ENCODE measurements at places on chromosomes 2 and 18.

- DNase-seq, result no peak
Observed at GRCh38 chr2:164538240-164538866, 82.9 kb downstream of the GRB14 start.

DNA sequence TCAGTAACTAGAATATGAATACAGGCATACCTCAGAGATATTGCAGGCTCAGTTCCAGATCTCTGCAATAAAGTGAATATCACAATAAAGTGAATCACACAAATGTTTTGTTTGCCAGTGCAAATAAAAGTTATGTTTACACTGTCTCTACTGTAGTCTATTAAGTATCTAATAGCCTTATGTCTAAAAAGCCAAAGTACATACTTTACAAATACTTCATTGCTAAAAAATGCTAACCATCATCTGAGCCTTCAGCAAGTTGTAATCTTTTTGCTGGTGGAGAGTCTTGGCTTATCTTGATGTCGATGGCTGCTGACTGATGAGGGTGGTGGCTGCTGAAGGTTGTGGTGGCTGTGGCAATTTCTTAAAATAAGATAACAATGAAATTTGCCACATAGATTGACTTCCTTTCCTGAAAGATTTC lies 159.4 kb downstream of the MYO1B start:
- no peak for DNase-seq

- no peak for DNase-seq
Observed at GRCh38 chr2:239519089-239519920, 118.5 kb upstream of the HDAC4 start.

GRCh38 chr2:191878548-191879279 lies 31.8 kb upstream of the CAVIN2 start:
- no peak for DNase-seq

- DNase-seq, result no peak
Observed at GRCh38 chr2:162435676-162436075, 91.7 kb downstream of the GCA start.

DNA sequence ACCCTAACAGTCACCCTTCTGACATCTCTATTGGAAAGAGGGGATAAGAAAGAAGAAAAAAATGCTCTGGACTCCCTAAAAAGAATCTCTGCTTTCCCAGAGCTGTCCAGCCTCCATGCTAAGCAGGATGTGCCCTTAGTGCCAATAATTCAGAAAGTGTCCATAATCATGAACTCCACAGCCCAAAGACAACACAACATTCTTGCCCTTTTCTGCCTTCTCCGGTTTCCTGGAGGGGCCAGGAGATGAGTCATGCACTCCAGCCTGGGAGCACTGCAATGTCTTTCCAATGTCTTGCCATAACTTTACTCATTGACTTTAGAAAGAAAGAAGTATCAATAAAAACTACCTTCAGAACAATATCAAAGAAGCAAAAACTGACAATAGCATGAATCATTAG lies 44.0 kb downstream of the KLF7 start:
- no peak for DNase-seq

DNA sequence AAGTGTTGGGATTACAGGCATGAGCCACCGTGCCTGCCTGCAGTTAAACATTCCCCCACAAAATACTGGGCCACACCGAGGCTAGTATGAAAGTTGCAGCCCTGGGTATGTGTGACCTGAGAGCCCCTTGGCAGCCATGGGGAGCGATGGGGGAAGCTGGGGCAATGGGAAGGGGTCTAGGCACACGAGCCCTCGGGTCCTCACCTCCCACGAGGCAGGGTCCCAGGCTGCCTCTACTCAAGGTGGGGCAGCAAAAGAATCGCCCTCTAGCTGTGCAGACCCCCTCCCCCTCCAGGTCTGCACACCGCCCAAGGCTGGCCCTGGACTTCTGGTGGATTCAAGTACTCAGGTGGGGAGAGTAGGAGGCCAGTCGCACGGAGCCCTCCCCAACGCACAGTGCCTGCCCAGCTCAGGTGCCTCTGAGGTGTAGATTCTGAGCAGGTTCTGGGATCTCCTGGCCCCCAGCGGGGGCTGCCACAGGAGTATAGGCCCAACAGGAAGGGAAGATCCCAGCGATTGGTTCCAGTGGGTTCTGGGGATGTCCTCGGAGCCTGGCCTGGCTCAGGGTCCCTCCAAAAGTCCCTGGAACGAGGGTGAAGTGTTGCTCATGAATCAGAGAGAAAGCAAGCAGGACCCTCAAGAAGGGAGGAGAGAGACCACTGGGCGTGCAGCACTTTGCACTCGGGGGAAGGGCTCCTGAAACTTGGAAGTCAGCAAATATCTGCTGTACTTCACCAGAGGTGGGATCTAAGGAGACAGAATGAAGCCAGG lies 2.6 kb downstream of the GPR35 start:
- DNase-seq, result no peak

DNA sequence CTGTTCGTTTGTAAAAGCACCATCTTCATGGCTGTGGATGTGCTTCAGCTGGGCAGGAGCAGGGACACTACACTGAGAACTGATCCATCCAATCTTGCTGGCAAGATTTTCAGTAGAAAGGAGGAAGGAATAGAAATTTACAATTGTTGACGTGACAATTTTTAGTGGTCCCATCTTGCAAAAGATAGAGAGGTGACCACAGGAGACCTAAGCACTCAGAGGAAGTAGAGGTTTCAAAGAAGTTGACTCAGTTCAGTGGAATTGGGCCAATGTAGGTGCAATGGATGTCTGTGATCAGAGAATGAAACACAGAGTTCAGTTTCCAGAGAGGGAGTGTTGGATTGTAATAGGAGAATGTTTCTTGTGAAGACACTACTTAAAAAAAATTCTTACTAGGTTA lies 1.4 kb downstream of the UGT1A5 start:
- no peak for DNase-seq

- DNase-seq, result no peak
Observed at GRCh38 chr2:233152541-233152940, 92.4 kb downstream of the INPP5D start.

GRCh38 chr2:16314691-16315457 lies 350.8 kb downstream of the CYRIA start:
- no peak for DNase-seq

DNA sequence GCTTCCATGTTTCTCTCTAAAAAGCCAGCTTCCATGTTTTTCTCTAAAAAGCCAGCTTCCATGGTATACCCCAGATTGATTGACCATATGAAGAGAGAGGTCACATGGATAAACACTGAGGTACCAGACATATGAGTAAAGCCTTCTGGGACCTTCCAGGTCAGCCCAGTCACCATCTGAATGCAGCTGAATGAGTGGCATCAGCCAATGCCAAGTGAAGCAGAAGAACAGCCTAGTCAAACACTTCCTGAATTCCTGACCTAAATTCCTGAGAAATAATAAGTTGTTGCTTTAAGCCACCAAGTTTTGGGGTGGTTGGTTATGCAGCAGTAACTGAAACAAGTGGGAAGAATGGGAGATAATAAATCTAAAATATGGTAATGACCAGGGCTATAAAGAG lies 5.7 kb upstream of the ALS2 start:
- no peak for DNase-seq

DNA sequence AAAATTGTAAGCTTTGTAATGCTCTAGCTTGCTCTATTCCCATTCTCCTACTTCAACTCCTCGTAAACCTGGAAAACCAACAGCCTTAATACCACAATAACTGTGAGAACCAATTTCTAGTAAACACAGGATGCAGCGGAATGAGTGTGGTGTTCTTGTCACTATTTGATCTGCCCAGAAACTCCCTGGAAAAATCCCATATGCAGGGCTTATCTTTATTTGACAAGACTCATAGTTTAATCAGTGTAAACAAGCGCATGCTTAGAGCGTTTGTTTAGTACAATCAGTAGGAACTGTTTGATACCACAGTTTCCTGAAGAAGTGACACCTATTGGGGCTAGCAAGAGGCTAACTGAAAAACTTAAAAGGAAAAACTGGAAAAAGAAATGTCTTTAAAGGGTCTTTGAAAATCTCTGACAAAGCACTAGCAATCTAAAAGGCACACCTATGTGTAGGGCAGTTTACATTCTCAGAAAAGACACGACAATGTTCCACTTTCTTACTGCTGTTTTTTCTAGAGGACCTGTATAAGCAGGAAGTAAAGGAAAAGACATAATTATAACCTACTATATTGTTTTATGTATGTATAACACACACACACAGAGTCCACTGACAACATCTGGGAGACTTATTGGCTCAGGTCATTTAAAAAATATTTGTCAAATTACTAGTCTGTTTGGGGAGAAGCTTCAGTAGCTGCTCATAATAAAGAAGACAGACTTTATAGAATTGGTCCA lies 241.4 kb upstream of the KLHL14 start:
- DNase-seq, result no peak

- no peak for DNase-seq
Observed at GRCh38 chr2:120747281-120747680, 11.6 kb downstream of the GLI2 start.

DNA sequence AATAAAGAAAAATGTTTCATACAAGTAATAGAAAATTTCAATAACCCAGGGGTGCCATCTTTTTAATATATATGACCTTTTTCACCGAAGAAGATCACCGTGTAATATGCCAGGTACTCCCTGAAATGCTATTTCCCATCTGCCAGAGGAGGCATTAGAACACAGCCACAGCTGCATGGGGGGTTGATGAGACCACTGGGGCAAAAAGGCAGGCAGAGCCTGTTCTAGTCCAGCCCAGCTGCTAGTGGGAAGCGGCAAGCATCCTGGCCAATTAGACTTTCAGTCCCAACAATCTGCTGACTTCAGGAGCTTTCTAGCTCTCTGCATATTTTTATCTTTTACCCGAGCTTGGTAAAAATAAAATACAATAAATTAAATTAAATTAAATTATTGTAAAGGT lies 362.6 kb downstream of the RIT2 start:
- no peak for DNase-seq

GRCh38 chr2:8465560-8465959 lies 216.3 kb upstream of the ID2 start:
- no peak for DNase-seq
